Iris pigment epithelial cell (primary cell): ENCODE measurements at places on chromosomes 7 and 10.
A peak's percentile ranks its signal among the peaks of the same experiment; 100 is the strongest.

DNA sequence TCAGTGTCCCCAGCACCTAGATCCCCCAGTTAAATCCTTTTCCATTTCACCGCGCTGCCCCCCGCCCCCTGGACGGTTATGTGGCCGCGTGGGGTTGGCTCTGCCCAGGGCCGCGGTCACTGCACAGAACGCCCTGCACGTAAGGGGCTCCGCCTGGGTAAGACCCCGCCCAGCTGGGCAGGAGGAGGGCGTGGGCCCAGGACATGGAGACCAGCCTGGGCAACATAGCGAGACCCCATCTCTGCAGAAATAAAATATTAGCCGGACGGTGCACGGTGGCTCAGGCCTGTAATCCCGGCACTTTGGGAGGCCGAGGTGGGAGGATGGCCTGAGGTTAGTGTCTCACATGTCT, 650 bp upstream of the ZFAND2A start:
- DNase-seq = no peak

- DNase-seq = no peak
These were observed 10.6 kb downstream of the INHBA start for GRCh38 chr7:41692251-41692650.

GRCh38 chr10:97323501-97323900, 4.4 kb downstream of the FRAT1 start:
- no peak for DNase-seq

- DNase-seq = peak; percentile 39
These were observed 410.2 kb upstream of the KLF6 start for GRCh38 chr10:4195213-4195612.

DNA sequence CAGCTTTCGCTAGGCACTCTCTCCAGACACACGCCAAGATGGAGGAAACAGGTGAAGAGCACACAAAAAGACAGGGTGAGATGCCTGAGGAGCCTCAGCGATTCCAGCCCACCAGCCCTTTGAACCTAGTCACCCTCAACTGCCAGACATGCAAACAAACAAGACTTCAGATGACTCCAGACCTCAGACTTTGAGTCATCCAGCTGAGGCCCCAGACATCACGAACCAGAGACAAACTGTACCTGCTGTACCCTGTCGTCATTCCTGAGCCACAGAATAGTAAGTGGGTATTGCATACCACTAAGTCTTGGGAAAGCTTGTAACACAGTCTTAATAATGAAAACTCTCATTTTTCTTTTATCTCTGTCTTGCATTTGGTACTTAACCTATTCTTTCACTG, 126.6 kb upstream of the LSM8 start:
- peak; percentile 24 for DNase-seq

- peak; percentile 78 for DNase-seq
These were observed 399.5 kb upstream of the ANKRD30A start for GRCh38 chr10:36725581-36726520.

GRCh38 chr7:43166686-43167085, 54.2 kb downstream of the HECW1 start:
- no peak for DNase-seq

DNA sequence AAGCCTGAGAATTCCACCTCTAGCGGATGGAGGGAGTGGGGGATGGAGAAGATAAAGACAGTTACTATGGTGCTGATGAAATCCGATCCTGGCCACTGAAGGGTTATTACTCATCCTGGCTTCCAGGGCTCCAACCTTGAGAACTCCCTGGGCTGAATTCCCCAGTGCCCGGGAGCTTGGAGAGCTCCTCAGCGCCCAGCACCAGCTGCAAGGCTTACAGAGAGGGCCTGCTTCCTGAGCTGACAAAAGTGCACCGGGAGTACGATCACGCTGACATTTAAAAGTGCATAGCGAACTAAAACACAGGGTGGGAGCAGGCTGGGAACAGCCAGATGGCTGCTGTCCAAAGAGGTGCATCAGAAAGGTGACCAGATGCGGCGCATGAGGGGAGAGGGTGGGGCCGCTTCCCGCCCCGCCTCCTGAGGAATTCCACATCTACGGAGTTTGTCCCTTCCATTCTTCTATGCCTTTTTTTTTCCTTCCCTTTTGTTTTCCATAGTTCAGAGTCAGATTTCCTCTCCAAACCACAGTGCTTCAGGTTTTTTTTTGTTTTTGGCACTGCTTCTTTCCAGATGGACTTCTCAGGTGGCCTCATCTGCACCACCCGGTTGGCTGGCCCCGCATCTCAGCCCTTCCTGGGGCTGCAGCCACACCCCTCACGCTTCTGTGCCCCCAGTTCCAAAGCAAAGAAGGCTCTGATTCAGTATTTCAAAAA, 62.4 kb upstream of the MKRN1 start:
- DNase-seq = peak; percentile 89

DNA sequence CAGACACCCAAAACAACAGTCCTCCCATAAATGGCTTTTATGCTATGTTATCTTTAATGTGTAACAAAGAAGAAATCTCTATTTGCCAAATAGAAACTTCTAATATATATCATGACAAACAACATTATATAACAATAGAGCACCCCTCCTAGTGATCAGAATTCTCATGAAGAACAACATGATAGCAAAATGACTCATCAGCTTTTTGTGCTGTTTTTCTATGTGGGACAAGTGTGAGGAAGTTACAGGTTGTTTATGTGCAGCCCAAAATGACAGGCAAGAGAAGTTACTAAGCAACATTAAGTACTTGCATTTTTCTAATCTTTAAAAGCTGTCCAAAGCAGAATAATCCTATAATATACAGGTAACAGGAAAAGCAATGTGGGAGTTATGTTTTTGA, 7.7 kb downstream of the DGKB start:
- no peak for DNase-seq

- peak; percentile 44 for DNase-seq
These were observed 5.0 kb upstream of the GBX1 start for GRCh38 chr7:151172273-151173141.

GRCh38 chr7:116691664-116692063, 19.7 kb downstream of the MET start:
- DNase-seq = peak; percentile 92

DNA sequence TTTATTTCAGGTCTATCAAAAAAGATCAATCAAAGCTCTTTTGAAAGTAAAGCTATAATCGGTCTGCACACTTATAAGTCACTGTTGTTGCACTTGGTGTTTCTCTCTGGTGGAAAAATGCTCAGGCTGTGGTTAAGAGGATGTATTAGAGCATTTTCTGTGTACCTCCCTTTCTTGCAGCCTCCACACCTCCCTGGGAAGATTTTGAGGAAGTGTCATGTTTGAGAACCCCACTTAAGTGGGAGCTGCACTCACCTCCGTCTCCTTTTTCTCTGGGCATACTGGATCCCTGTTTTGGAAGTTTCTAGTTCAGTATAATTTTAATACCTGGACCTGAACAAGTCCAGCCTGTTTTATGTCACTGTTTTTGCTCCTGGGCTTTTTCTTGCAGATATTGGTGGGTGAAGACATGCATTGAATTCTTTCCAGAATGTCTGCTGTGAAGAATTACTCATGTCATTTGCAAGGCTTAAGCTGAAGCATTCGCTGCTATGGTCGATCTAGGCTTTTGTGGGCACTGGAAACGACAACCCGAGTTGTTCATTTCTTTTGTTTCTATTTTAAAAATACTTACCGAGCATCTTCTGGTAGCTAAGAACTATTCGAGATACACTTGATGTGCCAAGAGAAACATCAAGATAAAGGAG, 36.6 kb downstream of the TCF7L2 start:
- DNase-seq = peak; percentile 66

DNA sequence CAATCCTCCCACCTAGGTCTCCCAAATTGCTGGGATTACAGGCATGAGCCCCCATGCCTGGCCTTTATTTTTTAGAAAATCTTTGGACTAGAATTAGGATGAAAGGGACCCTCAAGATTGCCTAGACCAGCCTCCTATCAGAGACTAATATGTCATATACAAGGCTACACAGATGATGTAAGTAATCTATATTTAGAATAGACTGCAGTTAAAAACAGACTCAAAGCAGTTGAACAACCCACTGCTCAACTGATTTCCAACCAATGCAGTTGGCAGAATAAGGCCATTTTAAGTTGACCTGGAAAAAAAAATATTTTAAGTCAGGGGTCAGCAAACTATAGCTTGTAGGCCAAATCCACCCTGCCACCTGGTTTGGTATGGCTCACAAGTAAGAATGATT, 27.7 kb downstream of the PSPH start:
- no peak for DNase-seq

GRCh38 chr10:43115881-43116595, 22.2 kb upstream of the CSGALNACT2 start:
- DNase-seq = no peak

GRCh38 chr7:108181073-108181985, 51.2 kb upstream of the LAMB4 start:
- DNase-seq = peak; percentile 63

GRCh38 chr10:111698711-111699110, 484.9 kb downstream of the GPAM start:
- DNase-seq = no peak
